Effector CD8-positive, alpha-beta T cell (primary cell): ENCODE measurements at places on chromosomes 13 and 19.

GRCh38 chr13:51767100-51767499, 36.9 kb downstream of the DHRS12 start:
- no peak for DNase-seq

DNA sequence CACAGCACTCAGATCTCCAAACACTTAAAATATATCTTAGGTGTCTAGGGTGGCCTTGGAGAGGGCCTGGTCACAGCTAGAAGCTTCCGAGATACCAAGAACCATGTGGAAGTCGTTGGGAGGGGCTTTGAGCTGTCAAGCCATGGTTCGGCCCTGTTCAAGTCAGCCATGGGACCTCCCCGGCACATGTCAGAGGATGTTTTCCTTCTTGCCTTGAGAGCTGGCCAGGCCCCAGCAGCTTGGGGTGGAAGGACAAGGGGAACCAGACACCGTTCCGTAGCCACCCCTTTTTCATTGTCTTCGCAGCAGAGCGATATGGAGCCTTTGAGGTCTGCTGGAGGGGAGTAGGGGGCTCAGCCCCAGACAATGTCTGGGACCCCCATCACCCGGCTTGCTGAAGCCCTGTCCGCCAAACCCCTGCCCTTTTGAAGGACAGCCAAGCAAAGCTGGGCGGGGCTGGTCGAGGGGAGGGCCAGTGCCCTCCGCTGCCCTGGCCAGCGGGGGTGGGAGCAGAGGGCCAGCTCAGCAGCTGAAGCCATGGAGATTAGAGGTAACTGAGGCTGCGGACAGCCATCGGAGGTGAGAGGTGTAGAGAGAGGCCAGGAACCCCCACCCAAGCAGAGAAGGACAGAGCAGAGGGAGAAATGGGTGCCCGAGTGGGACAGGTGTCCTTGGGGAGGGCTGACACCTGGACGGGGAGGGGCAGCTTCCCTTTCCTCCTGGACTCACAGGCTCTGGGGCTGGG, 435 bp downstream of the KLK11 start:
- no peak for DNase-seq

- DNase-seq: peak; percentile 66
These were observed 3.9 kb downstream of the ANKRD24 start for GRCh38 chr19:4186087-4186993.

GRCh38 chr19:38617764-38618589, at the start of gene MAP4K1:
Gene MAP4K1 (minus strand): TSS chr19:38617953. CDS start chr19:38617895, 58 bp downstream.
- DNase-seq: peak; percentile 40

- DNase-seq: peak; percentile 20
These were observed 49.3 kb upstream of the GPR183 start for GRCh38 chr13:99356262-99357091.

DNA sequence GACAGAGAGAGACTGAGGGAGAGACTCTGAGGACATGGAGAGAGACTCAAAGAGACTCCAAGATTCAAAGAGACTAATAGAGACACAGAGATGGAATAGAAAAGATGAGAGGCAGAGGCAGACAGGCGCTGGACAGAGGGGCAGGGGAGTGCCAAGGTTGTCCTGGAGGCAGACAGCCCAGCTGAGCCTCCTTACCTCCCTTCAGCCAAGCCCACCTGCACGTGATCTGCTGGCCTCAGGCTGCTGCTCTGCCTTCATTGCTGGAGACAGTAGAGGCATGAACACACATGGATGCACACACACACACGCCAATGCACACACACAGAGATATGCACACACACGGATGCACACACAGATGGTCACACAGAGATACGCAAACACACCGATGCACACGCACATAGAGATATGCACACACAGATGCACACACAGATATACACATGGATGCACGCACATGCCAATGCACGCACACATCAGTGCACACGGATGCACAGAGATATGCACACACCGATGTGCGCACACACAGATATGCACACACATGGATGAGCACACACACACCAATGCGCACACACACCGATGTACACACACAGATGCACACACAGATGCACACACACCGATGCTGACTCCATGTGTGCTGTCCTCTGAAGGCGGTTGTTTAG, 3.3 kb upstream of the F10 start:
- DNase-seq: no peak

GRCh38 chr19:20357921-20358320, 190.9 kb downstream of the ZNF486 start:
- no peak for DNase-seq

- no peak for DNase-seq
These were observed 860.3 kb downstream of the DIAPH3 start for GRCh38 chr13:59303433-59303832.

GRCh38 chr13:58573743-58574142, 942.2 kb downstream of the PCDH17 start:
- no peak for DNase-seq

GRCh38 chr13:46475541-46475991, 77.4 kb upstream of the LRCH1 start:
- no peak for DNase-seq

- no peak for DNase-seq
These were observed 524 bp downstream of the RUBCNL start for GRCh38 chr13:46386392-46387063.

GRCh38 chr19:46736531-46737297, 9.1 kb upstream of the FKRP start:
- no peak for DNase-seq
